ENCODE measurements at places on chromosomes 3 and 15.

GRCh38 chr15:69810431-69811354, 287.0 kb downstream of the TLE3 start:
- no peak for DNase-seq
- H3K27ac ChIP-seq, result no peak overlapping the region
- H3K4me1 ChIP-seq, result no peaks in the 10 kb centered on the region
- no peaks in the 10 kb centered on the region for H3K27me3 ChIP-seq
- no peaks in the 10 kb centered on the region for H3K36me3 ChIP-seq

DNA sequence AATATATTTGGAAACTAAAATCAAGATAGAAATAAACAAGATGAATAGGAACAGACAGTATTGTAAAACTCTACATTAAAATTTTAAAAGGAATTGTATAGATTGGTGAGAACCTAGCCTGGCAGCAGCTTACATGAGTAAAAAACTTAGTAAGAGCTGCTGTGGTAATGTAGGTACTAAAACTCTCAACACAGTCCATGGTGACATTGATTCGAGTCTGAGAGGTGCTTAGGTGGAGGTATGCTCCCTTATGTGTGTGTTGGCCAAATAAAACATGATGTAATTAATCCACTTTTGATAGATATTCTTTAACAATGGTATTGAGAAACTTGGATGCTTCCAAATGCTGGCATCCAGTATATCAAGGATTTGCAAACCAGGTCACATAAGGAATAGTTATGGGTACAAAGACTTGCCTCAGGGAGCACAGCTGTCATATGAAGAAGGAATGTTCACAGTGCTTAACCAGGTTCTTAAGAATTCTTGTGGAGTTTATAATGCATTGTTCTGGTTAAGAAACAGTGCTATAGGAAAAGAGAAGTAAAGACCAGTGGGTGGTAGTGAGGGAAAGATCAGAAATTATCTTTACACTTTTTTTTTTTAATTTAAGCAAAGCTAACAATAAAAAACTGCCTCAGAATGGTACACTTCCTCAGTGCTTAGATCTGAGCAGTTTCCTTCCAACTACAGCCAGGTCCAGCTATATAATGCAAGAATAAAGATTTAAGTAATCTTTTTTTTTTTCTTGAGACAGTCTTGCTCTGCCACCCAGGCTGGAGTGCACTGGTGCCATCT, 24.6 kb upstream of the IL20RB start:
- no peaks in the 10 kb centered on the region for H3K36me3 ChIP-seq
- H3K27me3 ChIP-seq, result no peaks in the 10 kb centered on the region
- H3K4me3 ChIP-seq, result no peak overlapping the region
- peak overlapping the region; percentile 71 for H3K27ac ChIP-seq
- peaks cover 52% of the 10 kb centered on the region for H3K4me1 ChIP-seq

DNA sequence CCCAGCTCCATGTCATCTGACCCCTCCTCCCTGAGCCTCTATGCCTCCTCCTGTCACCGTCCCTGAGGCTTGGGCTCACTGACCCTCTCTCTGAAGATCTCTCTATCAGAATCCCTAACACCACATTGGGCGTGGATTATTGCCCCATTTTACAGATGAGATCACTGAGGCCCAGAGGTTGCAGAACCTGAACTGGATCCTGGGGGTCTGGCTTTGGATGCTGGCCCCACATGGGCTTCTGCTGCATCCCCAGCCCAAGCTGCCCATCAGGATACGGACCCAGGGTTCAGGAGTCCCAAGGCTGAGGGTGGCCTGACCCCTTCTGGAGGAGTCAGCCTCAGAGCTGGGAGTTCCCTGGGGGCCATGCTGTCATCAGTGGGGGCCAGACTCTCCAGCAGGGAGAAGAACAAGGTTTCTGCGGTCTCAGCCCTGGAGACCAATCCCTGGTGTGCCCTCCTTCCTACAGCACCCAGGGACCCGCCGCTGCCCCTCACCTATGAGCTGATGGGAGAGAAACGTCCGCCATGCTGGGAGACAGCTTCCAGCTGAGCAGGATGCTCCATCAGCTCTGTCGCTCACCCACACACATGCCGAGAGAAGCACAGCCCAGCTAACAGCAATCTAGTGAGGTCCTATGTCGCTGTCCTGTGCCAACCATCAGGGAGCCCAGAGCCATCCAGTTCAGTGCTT, 273.1 kb downstream of the UACA start:
- no peak for DNase-seq
- H3K36me3 ChIP-seq, result no peaks in the 10 kb centered on the region
- peaks cover 26% of the 10 kb centered on the region for H3K4me1 ChIP-seq
- H3K4me3 ChIP-seq, result no peak overlapping the region
- H3K27ac ChIP-seq, result no peak overlapping the region

DNA sequence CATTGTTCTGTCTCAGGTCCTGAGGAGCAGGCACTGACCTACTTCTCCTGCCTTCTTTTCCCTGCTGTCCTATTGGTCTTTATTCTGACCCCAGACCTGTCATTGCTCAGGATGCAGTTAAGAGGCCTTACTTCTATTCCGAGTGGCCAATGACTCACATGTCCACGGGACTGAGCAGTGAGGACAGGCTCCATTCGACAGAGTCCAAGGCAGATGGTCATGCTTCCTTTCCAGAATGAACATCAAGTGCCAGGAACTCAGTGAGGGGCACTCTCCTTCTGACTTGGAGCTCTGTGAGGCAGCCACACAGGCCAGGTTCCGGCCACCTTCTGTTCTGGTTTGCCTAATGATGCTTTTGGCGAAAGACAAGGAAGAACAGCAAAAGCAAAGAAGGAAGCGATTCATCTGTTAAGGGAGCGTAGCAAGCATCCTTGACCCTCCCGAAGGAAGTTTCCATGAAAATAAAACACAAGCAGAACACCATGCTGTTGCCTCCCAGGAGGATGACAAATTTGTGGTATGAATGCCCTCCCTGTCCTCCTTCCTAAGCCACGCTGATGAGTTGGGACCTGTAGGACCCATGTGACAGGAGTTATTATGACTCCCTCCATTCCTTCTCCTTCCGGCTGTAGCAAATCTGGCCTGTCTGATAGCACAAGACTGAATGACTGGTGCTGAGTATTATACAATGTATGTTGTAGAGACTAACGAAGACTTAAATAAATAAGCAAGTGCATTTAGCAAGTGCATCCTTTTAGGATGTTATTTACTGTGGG, 14.4 kb upstream of the TPRG1 start:
- no peaks in the 10 kb centered on the region for H3K4me1 ChIP-seq
- no peak overlapping the region for H3K27ac ChIP-seq
- no peak overlapping the region for H3K4me3 ChIP-seq
- DNase-seq, result no peak
- H3K27me3 ChIP-seq, result no peaks in the 10 kb centered on the region

- no peaks in the 10 kb centered on the region for H3K4me1 ChIP-seq
- H3K36me3 ChIP-seq, result no peaks in the 10 kb centered on the region
- H3K27me3 ChIP-seq, result no peaks in the 10 kb centered on the region
- no peak for DNase-seq
- H3K27ac ChIP-seq, result no peak overlapping the region
- no peak overlapping the region for H3K4me3 ChIP-seq
Measured at GRCh38 chr3:175617247-175617646, 758.1 kb downstream of the NAALADL2 start.

GRCh38 chr3:9036404-9037131, 73.3 kb upstream of the RAD18 start:
- no peak overlapping the region for H3K4me3 ChIP-seq

DNA sequence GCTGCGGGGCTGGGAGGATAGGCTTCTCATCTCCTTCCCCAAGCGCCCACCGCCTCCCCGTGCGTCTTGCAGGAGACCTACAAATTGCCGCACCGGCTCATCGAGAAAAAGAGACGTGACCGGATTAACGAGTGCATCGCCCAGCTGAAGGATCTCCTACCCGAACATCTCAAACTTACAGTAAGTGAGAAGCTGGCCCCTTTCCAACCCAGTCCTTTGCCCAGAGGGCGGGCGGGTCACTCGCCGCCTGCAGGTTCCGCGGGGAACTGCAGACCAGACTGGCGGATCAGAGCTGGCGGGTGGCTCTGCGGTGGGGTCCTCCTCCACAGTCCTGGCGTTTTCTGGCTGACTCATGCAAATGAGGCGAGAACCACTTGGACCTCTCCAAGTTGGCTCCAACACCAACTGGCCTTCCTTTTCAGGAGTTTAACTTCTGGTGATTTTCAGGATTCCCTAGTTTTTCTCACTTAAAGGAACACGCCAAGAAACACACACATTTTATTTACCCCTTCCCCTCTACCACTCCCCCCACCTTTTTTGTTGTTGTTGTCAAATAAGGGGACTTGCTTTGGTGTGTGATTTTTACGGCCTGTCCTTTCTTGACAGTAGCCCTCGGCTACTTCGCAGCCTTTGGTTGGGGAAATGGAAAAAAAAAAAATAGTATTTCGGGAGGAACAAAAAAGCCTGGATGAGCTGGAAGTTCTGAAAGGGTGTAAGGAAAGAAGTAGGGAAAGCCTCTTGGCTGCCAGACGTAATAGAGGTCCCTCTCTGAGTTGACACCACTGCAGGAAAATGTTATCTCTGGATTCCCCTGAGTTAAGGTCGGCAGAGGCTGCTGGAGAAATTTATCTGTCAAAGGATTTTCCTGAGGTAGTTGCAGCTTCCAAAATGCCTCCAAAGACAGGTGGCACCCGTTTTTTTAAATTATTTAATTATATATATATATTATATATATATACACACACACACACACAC, 1.3 kb downstream of the BHLHE40 start:
- peak overlapping the region; percentile 98 for H3K27ac ChIP-seq
- peaks cover 71% of the 10 kb centered on the region for H3K4me1 ChIP-seq
- peak; percentile 86 for DNase-seq
- no peaks in the 10 kb centered on the region for H3K36me3 ChIP-seq
- peak overlapping the region; percentile 67 for H3K4me3 ChIP-seq

DNA sequence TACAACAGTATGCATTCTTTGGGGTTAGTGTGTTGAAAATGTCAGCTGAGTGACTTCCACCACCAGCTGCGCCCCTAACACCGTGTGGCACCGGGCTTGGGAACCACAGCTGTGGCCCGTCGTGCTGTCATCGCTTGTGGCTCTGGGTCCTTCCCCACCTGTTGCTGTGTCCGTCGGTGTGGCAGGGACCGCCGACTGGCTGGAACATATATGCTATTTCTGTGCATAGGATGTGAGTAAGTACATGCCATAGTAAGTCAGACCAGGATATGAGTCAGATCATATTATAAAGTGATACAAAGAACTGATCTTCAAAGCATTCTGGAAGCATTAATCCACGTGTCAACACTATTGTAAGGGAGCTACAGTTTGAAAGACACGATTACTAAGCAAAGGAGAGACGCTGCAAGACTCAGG, 31.9 kb downstream of the EHD4 start:
- peaks cover 15% of the 10 kb centered on the region for H3K4me1 ChIP-seq
- no peak for DNase-seq
- no peaks in the 10 kb centered on the region for H3K36me3 ChIP-seq
- no peak overlapping the region for H3K27ac ChIP-seq
- no peaks in the 10 kb centered on the region for H3K27me3 ChIP-seq

- peaks cover 61% of the 10 kb centered on the region for H3K27me3 ChIP-seq
- H3K4me3 ChIP-seq, result no peak overlapping the region
- no peaks in the 10 kb centered on the region for H3K36me3 ChIP-seq
- DNase-seq, result no peak
- H3K27ac ChIP-seq, result no peak overlapping the region
Measured at GRCh38 chr15:78621810-78622402, 1.1 kb upstream of the CHRNA3 start.

DNA sequence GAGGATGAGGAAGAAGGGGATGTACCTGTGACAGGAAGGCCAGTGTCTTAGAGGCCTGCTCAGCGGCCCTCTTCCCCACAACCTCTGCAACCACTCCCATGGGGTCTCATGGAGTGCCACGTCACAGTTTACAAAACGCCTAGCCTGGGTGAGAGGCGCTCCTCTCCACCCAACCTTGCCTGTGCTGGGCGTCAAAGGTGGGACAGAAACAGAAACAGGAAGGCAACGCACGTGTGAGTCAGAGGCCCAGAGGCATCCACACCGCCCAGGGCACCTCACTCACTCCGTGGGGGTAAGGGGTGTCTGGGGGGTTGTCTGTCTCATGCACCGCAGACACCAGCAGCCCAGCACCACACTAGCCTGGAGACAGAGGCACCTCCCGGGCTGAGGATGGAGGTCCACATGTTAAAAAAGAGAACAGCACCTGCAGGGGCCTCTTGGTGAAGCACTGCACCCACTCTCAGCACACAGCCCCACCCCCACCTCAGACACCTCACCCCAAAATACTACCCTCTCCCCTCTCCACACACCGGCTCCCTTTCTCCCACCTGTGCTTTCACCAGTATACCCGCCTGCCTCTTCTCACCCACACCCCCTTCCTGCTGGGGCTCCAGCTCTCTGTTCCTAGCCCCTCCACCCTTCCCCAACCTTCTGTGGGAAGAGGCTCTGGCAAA, 4.7 kb upstream of the CALML4 start:
- no peak overlapping the region for H3K4me3 ChIP-seq
- H3K27ac ChIP-seq, result peak overlapping the region; percentile 74
- H3K4me1 ChIP-seq, result peaks cover 11% of the 10 kb centered on the region
- no peaks in the 10 kb centered on the region for H3K36me3 ChIP-seq

- peak overlapping the region; percentile 90 for H3K27ac ChIP-seq
- peaks cover 41% of the 10 kb centered on the region for H3K4me1 ChIP-seq
Measured at GRCh38 chr3:159765030-159765859, 223.4 kb upstream of the IL12A start.

- H3K36me3 ChIP-seq, result no peaks in the 10 kb centered on the region
- DNase-seq, result no peak
- H3K4me1 ChIP-seq, result no peaks in the 10 kb centered on the region
- H3K4me3 ChIP-seq, result no peak overlapping the region
- no peaks in the 10 kb centered on the region for H3K27me3 ChIP-seq
Measured at GRCh38 chr3:109930582-109930981, 593.2 kb upstream of the DPPA4 start.

Measured in tibial nerve (tissue), 4 donors.